ENCODE measurements at places on chromosomes 12 and 14. TPM values are rescaled to one million over a fixed set of nuclear protein-coding genes. Genes with fewer than 3 reads are reported as not detected.

- no peak overlapping the region for H3K4me3 ChIP-seq
- no peaks in the 10 kb centered on the region for H3K4me1 ChIP-seq
- no peak for DNase-seq
- no peaks in the 10 kb centered on the region for H3K36me3 ChIP-seq
- H3K27me3 ChIP-seq, result no peaks in the 10 kb centered on the region
These were observed 116.6 kb downstream of the BCL11B start for GRCh38 chr14:99155173-99156089.

DNA sequence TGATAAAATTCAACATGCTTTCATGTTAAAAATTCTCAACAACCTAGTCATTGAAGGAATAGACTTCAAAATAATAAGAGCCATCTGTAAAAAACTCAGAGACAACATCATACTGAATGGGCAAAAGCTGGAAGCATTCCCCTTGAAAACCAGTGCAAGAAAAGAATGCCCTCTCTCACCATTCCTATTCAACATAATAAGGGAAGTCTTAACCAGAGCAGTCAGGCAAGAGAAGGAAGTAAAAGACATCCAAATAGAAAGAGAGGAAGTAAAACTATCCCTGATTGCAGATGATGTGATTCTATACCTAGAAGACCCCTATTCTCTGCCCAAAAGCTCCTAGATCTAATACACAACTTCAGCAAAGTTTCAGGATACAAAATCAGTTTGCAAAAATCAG is 52.9 kb downstream of the APOBEC1 start:
- H3K27me3 ChIP-seq, result no peaks in the 10 kb centered on the region
- no peaks in the 10 kb centered on the region for H3K36me3 ChIP-seq
- no peak for DNase-seq
- H3K4me3 ChIP-seq, result no peak overlapping the region
- H3K27ac ChIP-seq, result no peak overlapping the region

LLPH gene
- 28.5 TPM for total RNA-seq

DNA sequence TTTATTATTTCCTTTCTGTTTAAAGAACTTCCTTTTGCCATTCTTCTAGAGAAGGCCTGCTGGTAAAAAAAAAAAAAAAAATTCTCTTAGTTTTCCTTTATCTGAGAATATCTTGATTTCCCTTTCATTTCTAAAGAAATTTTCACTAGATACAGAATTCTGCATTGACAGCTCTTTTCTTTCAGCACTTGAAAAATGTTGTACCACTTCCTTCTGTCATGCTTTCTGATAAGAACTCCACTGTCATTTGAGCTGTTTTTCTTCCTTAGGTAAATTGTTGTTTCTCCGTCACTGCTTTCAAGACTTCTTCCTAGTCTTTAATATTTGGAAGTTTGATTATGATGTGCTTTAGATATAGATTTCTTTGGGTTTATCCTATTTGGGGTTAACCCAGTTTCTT is 113.6 kb upstream of the BTG1 start:
- H3K36me3 ChIP-seq, result no peaks in the 10 kb centered on the region
- H3K4me3 ChIP-seq, result no peak overlapping the region
- no peaks in the 10 kb centered on the region for H3K27me3 ChIP-seq
- H3K27ac ChIP-seq, result no peak overlapping the region
- H3K4me1 ChIP-seq, result no peaks in the 10 kb centered on the region
- DNase-seq, result no peak

POTEG gene
- total RNA-seq, result not detected
